ENCODE measurements at places on chromosomes 2 and 18.

GRCh38 chr2:42040643-42041278 is 7.1 kb upstream of the PKDCC start:
- no peak for DNase-seq

DNA sequence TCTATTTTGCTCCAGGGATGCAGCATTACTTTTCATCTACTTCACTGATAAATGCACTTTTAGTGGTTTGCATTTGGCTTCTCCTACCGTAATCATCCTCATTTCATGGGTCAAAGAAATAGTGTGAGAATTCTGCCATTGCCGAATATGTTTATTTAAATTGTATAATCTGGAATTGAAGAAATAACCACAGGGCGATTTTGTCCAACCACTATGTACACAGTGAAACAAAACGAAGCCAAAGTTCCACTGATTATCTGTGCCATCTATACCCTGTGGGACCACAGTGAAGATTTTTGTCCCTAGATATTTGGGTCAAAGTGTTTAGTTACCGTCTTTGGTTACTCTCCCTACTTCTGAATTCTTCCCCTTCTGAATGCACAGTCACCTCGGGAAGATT is 888.6 kb upstream of the NRXN1 start:
- DNase-seq, result no peak

- no peak for DNase-seq
Observed at GRCh38 chr2:227846831-227847230, 24.6 kb upstream of the DAW1 start.

GRCh38 chr2:223169830-223170605 is 118.0 kb downstream of the KCNE4 start:
- no peak for DNase-seq

- DNase-seq, result peak; percentile 94
Observed at GRCh38 chr18:10518595-10519255, 7.1 kb upstream of the NAPG start.

DNA sequence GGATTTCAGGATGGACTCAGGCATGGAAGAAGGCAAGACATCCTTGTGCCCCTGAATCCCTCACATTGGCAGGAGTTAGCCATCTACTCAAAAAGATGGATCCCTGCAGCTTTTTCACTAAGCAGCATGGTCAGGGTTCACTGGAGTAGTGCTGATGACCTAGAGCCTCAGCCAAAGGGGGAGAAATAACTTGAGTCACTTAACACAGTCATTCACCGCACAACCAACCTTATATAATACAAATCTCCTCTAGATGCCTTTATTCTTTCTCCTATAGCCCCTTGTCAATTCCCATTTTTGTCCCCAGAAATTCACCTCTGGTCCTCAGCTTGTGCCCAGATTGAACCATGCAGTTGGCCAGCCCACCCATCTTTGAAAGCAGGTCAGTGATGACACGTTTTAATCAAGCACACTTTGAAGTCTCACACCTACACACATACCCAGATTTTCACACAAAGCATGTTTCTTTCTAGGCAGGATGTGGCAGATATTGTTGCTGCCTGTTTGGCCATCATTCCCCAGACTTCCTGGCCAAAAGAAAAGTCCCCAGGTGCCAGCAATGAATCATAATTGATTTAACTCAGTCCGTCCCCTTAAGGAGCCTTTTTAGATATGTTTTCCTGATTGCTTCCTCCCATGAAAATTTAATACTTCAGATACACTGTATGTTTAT is 84.2 kb downstream of the LBH start:
- DNase-seq, result no peak

Data from Ammon's horn (tissue), 1 donor.